ENCODE measurements at places on chromosomes 11 and 22.

GRCh38 chr11:15215005-15215404, 100.3 kb downstream of the INSC start:
- no peak for DNase-seq

GRCh38 chr22:35337932-35338331, 38.2 kb downstream of the TOM1 start:
- no peak for DNase-seq

DNA sequence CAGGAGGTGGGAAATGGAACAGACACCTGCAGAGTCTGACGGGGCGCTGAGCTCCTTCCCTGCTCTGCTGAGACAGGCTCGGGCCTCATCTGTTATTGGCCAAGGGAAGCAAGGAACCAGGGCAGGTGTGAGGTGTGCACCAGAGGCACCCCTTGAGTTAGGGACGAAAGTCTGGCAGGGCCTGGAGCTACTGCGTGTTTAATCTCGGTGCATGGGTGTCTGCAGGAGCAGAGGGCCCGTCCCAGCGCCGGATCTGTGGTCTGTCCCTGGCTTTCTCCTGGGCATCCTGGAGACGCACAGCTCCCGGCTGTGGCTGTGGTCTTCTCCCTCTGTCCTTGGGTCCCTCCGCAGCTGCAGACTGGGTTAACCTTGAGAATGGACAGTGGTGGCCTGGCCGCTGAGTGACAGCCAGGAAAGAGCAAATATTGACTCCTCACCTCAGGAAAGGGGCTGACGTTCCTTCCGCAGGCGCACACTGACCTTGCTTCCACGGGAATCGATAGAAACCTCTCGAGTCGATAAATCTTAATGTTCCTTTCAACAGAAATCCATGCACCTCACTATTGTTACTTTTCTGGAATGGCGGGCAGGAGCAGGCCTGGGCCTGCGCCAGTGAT, 975.6 kb downstream of the BRD1 start:
- no peak for DNase-seq

- DNase-seq = no peak
These were observed 23.0 kb downstream of the ZNF280B start for GRCh38 chr22:22485524-22485923.

- no peak for DNase-seq
These were observed 213.9 kb upstream of the UBASH3B start for GRCh38 chr11:122441666-122442035.

DNA sequence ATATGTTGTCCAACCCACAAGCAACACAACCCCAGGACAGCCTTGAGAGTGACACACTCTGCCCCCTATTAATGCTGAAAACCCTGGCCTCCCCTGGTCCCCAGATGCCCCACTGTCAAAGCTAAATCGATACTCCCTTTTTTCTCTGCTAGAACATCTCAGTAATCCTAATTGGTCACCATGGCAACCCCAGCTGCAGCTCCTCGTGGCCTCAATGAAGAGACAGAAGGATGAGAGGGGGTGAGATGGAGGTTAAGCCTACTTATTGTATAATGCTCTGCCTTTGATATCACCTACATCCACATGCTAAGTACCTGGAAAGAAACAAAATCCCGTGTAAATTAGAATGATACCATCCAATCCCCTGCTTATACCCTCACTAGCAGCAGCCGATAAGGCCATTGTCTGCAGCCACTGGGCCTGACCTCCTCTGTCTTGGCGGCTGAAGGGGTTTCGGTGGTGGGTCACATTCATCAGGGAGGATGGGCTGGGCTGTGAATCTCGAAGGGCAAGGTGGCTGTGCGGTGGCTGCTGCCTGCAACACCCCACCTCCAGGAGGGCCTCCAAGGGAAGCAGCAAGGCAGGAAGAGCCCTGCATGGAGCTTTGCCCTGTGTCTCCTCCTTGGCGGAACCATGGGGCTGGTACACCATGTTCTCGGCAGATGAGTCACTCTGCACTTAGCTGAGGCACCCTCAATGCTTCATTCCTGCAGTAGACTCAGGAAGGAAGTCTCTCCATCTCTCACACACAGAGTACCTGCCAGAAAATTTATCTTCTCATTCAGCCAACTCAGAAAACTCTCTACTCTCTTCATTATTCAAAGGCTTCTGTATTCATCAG, 399.5 kb downstream of the BUD13 start:
- DNase-seq = no peak

DNA sequence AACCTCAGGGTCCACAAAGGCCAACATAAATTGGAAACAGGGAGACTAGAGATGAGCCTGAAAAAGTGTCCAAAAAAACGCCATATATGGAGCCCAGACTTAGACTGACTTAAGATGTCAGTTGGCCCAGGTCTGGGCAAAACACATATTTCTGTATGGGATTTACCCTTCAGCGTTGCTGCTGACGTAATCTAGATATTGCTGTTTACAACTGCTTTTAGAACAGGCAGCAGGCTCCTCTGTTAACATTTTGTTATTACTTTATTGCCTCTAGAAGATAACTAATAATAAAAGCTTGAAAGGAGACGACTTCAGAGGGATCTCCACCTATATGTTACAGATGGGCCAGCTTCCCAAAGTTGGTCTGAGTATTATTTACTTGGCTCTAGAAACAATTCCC, 8.7 kb downstream of the ME3 start:
- no peak for DNase-seq

DNA sequence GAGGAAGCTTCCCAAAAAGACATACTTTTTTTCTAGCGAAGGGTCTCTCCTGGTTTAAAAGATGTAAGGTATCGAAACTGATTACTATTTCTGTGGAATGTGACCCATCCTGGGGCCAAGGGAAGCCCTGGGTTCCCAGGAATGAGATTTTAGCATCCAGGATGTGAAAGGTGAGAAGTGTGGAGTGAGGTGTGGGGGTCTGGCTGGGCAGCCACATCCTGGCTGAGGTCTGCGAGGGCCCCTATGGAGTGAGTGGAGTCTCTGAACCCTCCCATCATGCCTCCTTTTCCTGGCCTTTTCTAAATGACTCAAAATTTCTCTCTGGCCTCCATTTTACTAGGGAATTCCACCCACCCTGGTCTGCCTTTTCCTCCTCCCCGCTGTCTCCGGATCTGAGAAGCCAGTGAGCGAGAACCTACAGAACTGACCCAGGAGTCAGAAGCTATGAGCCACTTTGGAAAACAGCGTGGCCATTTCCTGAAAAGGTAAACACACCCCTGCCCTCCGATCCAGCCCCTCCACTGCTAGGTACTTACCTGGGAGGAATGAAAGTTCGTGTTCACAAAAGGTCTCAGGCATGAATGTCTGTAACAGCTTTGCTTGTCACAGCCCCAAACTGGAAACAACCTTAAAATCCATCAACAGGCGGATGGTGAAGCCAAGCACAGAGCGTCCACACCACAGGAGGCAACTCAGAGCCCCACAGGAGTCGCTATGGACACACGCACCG, 27.7 kb upstream of the SHANK2 start:
- DNase-seq = no peak

DNA sequence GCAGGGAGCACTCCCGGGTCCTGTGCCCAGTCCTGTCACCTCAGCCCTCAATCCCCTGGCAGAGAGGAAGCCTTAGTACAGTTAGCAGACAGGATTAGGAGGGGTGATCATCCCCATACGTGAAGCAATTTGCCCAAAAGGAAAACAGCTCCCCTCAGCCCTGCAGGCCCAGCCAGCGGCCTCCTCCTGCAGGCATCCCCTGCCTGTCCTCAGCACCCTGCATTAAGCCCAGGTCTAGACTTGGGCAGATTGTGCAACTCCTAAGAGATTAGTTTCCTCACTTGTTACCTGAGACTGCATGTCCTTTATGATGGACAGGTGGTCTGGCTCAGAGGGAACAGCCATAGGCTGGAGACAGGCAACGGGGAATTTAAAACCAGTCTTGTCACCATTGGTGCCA, 95.5 kb upstream of the TMEM45B start:
- DNase-seq = no peak

- DNase-seq = no peak
These were observed 122.2 kb downstream of the ABTB2 start for GRCh38 chr11:34235591-34236071.

- DNase-seq = no peak
These were observed 86.3 kb downstream of the SNX19 start for GRCh38 chr11:130829920-130830511.

GRCh38 chr11:101726988-101727387, 143.2 kb upstream of the TRPC6 start:
- DNase-seq = no peak

- DNase-seq = no peak
These were observed 41.8 kb upstream of the TH start for GRCh38 chr11:2213384-2213842.

DNA sequence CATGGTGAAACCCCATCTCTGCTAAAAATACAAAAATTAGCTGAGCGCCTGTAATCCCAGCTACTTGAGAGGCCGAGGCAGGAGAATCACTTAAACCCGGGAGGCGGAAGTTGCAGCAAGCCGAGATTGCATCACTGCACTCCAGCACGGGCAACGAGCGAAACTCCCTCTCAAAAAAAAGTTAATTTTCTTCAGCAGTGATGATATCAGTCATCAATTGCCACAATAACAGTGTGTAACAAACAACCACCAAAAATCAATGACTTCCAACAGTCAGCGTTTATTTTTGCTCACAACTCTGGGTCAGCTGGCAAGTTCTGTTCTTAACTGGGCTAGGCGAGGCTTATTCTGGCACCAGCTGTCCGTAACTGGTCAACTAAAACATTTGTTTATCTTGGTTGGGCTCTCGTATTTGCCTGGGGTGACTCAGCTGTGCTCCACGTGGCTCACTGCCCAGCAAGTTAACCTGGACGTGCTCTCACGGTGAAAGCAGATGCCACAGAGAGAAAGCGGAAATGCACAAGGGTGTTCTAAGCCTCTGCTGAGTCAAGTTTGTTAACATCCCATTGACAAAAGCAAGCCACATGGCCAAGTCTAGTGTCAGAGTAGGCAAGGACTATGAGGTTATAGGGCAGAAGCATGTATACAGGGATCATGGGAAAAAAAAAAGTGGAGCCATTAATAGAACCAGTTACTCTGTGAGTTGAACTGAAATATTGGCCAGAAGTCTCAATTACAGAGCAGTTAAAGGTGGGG, 52.1 kb downstream of the LHFPL7 start:
- DNase-seq = peak; percentile 98

GRCh38 chr22:46472722-46473016, 64.8 kb downstream of the CELSR1 start:
- no peak for DNase-seq

DNA sequence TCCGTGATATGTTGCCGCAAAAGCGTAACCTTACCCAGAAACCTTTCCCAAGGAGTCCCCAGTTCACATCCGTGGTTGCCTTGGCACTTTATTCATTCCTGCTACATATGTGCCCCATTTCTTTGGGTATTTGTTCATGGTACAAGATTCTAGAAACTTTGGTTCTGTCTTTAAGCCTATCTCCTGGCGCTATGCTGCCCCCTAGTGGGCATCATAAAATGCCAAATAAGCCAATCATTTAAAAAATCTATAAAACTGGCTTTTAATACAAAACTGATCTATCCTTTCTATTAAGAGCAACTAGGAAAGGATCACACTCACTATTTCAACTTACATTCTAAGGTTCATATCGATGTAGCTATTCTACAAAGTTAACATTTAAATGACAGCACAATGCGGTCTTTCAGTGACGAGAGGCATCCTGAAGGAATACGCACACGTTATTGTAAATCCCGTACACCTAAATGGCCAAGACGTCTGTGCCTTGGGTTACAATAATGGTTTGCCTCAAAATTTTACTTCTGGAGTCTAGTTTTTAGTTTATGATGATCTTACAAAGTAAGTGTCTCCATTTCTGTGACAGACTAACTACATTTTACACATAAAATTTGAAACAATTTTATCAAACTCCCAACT, 16.2 kb downstream of the PIWIL3 start:
- peak; percentile 12 for DNase-seq

- DNase-seq = peak; percentile 19
These were observed 14.9 kb upstream of the MS4A4A start for GRCh38 chr11:60265373-60266214.

GRCh38 chr11:2512431-2513407, 67.9 kb downstream of the KCNQ1 start:
- no peak for DNase-seq

- no peak for DNase-seq
These were observed 3.5 kb downstream of the OSM start for GRCh38 chr22:30262917-30263741.

GRCh38 chr11:60345489-60345888, 18.4 kb downstream of the MS4A6E start:
- no peak for DNase-seq

GRCh38 chr11:3190600-3190999, 25.5 kb upstream of the OSBPL5 start:
- no peak for DNase-seq

GRCh38 chr22:26536762-26537134, 24.5 kb upstream of the TFIP11 start:
- no peak for DNase-seq
